ENCODE measurements at places on chromosomes 2 and 18.

DNA sequence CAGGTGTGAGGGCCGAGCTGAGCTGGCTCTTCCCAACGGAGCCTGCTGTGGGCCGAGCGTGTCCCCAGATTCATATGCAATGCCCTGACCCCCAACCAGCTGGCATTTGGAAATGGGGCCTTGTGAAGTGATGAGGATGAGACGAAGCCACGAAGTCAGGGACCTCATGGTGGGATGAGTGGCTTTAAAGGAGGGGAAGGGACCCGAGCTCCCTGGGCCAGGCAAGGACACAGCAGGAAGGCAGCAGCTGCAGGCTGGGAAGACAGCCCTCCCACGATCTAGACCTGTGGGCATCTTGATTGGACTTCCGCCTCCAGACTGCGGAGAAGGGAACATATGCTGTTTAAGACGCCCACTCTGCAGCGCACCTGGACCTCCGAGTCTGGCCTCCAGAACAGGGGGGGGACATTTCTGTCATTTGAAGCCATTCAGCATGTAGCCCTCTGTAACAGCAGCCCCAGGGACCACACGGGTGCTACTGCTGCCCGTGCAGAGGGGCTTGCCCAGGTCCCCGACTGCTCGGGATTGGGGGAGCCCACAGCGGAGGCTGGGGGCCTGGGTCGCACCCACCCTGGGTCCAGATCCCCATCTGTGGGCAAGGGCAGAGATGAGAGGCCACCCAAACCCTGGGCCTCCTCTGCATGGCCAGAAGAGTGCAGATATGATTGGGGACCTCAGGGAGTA is 27.2 kb downstream of the KIF1A start:
- DNase-seq = no peak

- no peak for DNase-seq
Measured at GRCh38 chr2:168559187-168559586, 103.1 kb downstream of the CERS6 start.

- no peak for DNase-seq
Measured at GRCh38 chr2:134325696-134326095, 71.8 kb downstream of the MGAT5 start.

DNA sequence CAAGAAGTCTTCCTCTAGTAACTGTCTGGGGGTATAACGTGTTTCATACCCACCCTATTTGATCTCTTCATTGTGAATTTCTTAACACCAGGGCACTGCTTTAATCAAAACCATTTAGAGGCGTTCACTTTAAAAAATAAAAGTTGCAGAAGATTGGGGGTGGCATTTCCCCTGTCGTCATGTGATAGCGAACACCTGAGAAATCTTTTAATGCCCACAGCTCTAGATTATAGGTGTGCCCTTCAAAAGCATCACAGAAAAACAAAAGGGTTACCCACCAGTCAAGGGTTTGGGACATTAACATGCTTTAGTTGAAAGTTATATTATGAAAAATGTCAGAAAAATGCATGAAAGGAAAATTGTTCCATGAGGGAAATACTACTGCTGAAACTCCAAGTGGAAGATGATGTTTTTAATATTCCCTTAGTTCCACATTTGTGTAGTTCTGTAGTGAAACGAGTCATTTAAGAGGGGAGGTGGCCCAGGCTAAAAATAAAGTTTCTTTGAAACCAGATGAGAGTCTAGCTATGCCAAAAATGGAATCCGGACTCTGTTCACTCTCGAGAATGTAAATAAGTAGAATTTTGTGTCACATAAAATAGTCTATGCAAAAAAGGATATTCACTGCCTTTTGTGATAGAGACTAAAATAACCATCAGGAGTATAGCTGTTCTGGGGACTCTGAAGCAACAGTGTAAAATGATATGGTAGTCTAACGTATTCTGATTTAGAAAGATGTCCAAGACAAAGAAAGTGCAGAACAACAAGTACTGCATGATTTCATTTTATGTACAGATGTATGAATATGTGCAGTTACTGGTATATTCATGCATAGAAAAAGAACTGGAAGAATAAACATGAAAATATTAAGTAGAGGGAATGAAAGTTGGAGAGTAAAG is 95.3 kb downstream of the TMEM247 start:
- no peak for DNase-seq

- DNase-seq = no peak
Measured at GRCh38 chr2:139031722-139032121, 251.5 kb upstream of the NXPH2 start.

DNA sequence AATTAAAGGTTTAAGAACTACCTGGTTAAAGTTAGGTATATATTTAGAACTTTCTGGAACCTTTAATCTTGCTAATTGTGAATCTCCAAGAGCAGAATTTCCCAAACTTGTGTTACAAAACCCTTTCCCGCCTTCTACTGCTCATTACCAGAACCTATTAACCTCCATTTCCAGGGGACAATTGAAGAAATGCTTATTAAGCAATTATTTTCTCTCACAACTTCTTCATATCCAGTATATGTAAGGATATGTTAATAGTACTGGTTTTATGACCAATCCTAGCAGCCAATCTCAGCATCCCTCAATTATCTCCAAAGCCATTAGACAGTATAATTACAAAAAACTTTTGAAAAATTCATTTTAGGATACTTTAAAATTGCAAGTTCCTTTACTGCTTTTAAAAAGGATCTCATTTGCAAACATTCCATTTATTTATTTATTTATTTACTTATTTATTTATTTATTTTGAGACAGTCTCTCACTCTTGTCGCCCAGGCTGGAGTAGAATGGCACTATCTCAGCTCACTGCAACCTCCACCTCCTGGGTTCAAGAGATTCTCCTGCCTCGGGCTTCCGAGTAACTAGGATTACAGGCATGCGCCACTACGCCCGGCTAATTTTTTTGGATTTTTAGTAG is 3.7 kb downstream of the GFPT1 start:
- no peak for DNase-seq

DNA sequence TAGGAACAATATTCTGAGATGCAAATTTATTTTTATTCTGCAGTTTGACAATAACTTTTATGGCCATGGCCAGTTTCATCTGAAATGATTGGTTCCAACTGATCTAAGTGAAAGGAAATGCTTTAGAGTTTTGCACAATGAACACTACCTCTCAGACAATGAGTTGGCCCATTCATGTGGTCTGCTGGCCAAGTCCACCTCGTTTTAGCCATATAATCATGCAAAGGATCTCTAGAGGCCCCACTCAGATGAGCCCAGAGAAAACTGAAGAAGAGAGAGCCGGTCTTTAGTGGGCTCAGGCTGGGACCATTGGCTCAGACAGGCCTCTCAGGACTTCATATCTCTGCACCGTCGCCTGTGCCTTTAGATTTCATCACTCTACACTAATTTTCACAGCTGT is 254.7 kb downstream of the MREG start:
- DNase-seq = no peak

DNA sequence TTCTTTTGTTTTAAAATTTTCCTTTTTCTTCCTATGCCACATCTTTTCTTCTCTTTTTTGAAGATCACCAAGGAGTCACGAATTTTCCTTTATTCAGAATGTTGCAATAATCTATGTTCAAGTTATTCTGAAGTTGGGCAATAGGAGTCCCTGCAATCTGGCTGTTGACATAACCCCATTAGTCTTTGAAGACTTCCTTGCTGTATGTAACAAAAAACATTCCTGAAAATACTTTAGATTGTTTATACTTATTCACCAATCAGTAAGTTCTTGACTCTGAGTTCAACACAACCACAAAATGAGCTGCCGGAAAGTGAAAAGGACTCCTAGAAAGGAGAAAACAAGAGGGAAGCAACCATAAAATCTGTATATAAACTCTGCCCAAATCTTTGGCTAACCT is 62.8 kb downstream of the TMEM237 start:
- DNase-seq = no peak
